ENCODE measurements at places on chromosomes 11 and 22.

GRCh38 chr22:24185501-24186351, 4.4 kb downstream of the SUSD2 start:
- DNase-seq = no peak

DNA sequence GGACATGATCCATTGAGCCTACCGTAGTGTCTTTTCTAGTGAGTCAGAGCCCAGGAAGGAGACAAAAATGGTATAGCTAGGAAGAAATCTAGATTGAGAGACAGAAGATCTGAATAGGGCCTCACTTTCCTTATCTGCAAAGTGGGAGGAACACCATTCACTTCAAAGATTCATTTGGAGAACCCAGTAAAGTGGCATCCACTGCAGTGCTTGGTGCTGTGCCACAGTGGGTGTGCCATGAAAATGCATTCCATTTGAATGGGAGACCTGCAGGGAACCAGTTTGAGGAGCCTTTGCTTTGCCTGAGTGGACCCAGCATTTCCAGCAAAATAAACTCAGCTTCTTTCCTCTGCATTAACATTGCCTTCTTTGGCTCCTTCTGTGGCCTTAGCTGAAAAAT, 470.5 kb upstream of the CADM1 start:
- no peak for DNase-seq

DNA sequence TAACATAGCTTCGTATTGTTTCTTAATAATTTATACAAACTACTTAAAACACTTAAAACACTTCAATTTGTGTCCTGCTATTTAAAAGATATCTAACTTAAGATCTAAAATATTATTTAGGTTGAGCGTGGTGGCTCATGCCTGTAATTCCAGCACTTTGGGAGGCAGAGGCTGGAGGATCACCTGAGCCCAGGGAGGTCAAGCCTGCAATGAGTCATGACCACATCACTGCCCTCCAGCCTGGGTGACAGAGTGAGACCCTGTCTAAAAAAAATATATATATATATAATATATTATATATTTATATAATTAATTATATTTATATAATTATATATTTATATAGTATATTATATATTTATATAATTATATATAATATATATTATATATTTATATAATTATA, 4.2 kb upstream of the CTR9 start:
- no peak for DNase-seq

GRCh38 chr11:118953265-118953664, 2.8 kb upstream of the UPK2 start:
- DNase-seq = no peak

DNA sequence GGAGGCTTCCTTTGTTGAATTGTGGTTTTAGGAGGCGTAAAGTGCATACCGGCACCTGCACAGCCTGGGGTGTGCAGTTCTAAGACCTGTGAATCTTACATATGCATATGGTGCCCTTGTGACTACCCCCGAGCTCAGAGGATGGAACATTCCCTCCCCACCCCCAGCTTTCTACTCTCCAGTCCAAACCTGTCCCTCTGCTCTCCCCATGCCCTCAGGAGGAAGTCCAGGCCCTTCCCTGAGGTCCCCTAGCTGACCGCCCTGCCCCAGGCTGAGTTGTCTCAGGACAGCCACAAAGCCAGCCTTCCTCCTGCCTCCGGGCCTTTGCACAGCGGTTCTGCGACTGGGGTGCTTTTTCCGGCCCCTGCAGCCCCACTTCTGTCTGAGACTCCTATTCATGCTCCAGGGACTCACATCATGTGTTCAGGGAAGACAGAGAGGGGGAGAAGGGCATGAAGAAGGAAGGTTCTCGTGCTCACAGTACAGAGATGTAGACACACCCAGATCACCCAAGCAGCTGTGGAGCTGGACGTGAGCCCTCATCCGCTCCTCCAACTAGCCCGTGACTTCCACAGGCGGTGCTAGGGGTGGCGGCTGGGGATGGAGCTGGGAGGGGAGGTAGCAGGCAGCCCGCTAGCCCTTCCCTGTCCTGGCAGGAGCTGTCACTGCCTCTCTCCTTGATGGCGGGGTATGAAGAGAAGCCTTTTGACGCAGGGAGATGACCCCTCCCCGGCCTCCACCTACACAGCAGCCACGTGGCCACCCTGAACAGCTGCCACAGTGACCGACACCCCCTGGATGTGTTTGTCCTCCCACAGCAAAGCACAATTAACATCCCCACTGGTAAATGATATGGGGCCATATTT, 50.8 kb downstream of the FLRT1 start:
- DNase-seq = no peak

DNA sequence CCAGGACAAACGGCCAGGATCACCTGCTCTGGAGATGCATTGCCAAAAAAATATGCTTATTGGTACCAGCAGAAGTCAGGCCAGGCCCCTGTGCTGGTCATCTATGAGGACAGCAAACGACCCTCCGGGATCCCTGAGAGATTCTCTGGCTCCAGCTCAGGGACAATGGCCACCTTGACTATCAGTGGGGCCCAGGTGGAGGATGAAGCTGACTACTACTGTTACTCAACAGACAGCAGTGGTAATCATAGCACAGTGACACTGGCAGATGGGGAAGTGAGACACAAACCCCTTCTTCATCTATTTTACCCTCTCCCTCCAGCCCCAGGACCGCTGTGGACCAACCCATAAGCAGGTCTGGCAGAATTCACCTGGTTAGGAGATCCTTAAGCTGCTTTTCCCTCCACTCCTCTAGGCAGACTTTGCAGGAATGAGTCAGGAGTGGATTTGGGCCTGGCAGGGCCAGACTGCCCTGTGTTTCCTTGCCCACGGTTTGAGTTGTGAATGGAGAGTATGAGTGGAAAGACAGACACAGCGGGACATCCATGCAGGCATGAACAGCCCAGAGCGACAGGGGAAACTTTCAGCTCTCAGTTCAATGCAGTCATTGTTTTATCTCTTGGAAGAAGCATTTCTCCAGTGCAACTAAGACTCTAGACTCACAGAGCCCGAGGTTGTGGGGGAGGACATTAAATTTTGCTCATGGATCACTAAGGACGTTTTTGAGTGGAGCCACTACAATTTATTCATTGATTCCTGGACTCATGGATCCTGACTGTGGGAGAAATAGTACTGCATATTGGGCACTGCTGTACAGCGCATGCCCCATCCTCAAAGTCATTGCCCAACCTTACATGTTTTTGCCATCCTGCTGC, 75.3 kb upstream of the IGLL5 start:
- no peak for DNase-seq

DNA sequence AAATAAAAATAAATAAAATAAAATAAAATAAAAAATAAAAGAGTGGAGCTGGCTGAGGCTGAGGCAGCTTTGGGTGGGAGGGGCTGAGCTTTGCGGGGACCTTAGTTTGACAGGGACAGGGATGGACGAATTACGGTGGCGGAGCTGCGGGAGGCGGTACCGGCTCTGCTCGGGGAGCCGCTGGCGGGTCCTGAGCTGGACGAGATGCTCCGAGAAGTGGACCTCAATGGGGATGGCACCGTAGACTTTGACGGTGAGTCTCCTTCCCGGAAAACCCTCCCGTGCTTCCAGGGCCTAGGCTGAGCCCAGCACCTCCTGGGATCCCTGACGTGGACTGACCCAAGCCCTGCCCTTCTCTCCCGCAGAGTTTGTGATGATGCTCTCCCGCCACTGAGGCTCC, 3.1 kb downstream of the CABP4 start:
- DNase-seq = no peak

DNA sequence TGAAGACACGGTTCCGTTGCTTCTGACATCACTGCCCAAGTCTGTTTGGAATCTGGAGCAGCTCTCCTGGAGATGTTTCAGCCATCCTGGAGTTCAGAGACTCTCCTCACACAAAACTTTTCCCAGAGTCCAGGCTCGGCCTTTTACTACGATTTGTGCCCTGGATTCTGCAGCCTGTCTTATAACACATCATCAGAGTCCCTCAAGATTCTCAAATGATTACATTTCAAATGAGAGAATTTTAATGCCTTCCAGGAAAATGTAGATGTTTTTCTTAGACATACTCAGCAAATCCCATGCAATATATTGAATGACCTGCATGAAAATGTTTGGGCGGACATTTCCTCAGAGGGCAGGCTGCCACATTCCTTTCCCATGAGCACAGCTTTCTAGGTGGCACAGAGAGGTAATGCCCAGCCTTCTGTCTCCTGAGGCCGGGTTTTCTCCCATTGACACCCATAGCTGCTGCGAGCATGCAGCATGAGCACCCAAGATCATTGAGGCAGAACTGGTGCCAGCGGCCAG, 129.1 kb downstream of the SNX19 start:
- no peak for DNase-seq

- no peak for DNase-seq
Observed at GRCh38 chr11:68938088-68938487, 34.4 kb downstream of the IGHMBP2 start.

GRCh38 chr11:75052457-75052856, 44.2 kb downstream of the OR2AT4 start:
- no peak for DNase-seq

GRCh38 chr11:79259800-79260199, 181.0 kb downstream of the TENM4 start:
- DNase-seq = no peak

DNA sequence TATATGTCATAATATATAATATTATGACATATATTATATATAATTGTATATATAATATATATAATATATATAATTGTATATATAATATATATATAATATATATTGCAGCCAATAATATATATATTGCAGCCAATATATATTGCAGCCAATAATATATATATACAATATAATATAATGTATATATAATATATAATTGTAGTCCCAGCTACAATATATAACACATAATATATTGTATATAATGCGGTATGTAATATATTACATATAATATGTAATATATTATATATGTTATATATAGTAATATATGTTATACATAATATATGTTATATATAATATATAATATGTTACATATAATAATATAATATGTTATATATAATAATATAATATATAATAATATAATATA, 5.8 kb upstream of the CELF1 start:
- no peak for DNase-seq

DNA sequence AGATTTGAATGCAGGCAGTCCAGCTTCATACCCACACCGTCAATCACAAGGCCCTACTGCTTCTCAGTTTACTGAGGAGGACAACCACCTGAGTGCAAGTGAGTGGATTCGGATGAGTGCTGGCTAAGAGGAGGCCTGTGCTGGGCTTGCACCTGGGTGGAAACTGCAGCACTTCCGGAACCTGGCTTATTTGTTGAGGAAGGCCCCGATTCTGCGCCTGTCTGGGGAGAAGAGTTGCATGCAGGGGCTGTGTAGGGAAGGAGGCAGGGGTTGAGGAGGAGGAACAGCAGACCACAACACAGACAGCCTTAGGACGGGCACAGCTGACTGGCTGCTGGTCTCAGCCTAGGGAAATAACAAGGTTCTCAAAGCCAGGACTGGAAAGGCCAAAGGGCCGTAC, 20.8 kb downstream of the ABTB2 start:
- no peak for DNase-seq

DNA sequence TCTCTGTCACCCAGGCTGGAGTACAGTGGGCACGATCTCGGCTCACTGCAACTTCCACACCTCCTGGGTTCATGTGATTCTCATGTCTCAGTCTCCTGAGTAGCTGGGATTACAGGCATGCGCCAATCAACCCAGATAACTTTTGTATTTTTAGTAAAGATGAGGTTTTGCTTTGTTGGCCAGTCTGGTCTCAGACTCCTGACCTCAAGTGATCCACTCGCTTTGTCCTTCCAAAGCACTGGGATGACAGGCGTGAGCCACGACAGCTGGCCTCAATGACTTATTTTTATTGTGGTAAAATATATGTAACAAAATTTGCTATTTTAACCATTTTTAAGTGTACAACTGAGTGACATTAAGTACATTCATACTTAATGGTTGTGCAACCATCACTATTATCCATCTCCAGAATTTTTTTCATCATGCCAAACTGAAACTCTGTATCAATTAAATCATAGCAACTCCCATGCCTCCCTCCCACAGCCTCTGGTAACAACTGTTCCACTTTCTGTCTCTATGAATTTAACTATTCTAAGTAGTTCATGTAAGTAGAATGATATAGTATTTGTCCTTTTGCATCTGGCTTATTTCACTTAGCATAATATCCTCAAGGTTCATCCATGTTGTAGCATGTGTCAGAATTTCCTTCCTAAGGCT, 50.7 kb upstream of the CWF19L2 start:
- DNase-seq = no peak

- DNase-seq = peak; percentile 87
Observed at GRCh38 chr11:62786318-62787004, 741 bp upstream of the TMEM179B start.

DNA sequence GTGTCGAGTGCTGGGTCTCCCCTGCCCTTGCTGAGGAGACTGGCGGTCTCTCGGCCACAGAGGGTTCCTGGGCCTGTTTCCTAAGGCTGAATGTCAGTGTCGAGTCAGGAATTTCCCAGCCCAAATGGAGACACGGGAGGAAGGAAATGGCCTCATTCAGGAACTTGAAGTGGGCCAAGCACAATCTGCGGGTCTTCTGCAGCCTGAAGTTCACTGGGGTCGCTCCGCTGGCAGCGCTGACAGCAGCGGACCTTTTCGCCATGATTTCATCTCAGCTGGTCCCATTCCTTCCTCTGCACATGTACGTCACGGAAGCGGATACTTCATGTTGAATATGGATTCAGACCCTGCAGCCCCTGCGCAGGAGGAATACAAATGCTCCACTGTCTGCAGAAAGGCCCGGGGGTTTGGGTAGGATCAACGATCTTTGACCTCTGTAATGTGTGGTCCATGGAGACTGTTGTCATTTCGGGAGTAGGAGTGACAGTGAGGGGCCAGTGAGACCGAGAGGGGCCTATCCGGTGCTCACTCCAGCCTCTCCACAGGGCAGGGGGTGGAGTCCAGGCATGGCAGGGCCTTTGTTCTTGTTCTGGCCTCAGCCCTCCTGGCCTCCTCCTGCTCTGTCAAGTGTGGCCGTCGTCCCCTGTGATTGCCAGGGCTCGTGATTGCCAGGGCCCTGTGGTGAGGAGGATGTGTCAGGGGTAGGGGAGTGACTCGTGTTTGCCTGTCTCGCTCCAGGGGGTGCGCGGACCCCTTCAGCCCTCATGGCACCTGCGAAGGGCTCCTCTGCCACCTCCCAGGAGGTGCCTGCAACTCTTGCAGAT, 402.3 kb downstream of the TBC1D22A start:
- no peak for DNase-seq

DNA sequence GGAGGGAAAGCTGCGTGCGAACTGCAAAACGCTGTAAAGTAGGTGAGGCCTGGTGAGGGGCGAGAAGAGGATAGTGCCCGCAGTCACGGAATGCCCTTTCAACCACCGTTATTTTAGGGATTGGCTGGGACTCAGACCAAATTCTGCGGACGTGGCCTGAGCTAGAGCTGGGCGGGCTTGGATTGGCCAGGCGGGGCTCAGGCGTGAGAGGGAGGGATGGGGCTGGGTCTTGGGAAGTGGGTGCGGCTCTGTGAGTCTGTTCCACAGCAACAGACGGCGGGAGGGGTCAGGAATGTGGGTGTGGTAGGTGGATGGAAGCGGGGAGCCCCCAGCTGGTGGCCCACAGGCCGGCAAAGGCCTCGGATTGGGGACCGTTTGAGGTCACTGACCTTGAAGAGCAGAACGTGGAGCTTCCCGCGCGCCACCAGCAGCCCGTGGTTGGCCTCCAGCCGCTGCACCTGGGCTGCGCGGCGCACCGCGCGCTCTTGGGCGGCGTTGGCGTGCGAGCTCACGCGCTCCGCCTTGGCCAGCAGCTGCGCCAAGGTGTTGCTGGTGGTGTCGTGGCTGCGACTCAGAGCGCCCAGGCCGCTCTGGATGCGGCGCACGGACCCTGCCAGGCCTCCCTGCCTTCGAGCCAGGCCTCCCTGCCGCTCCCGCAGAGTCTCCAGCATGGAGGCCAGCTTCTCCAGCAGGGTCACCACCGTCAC, 444 bp downstream of the CAVIN3 start:
- no peak for DNase-seq

GRCh38 chr22:38631724-38632123, 24.5 kb downstream of the FAM227A start:
- DNase-seq = no peak
